Coronary artery (tissue), 2 donors: ENCODE measurements at places on chromosomes 5 and 9.
A peak's percentile ranks its signal among the peaks of the same experiment; 100 is the strongest.

DNA sequence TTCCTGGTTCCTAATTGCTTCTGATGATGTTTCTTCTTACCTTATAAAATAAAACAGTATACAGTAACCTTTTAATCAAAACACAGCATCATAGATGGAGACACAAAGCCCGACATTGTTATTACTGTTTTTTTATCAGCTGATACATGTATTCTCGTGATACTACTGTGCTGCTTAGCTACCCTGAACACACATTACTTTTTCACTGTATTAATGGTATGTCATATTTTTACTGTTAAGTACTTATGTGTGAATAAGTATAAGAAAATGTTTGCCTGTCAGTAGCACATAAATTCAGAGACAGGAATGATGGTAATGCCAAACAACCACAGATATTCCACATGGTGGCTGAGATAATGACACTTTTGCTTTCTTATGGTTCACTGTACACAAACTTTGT lies 68.7 kb downstream of the RAB24 start:
- no peak for DNase-seq

GRCh38 chr9:100540327-100540726 lies 37.6 kb upstream of the CAVIN4 start:
- DNase-seq: no peak

- DNase-seq: no peak
These were observed 161.5 kb downstream of the FBN2 start for GRCh38 chr5:128376577-128376976.

DNA sequence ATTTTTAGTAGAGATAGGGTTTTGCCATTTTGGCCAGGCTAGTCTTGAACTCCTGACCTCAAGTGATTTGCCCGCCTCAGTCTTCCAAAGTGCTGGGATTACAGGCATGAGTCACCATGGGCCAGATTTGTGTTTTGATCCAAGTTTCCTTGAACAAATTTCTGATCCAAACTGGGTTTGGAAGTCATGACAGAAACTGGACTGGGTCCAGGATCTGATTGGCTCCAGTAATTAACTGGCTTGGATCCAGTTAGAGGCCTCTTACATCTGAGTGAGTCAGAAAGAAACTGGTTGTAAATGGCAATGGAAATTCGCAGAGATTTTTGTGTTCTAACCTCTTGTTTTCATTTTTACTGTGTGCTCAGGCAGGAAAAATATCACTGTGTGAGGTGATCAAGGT lies 141.6 kb downstream of the SLC25A46 start:
- no peak for DNase-seq

DNA sequence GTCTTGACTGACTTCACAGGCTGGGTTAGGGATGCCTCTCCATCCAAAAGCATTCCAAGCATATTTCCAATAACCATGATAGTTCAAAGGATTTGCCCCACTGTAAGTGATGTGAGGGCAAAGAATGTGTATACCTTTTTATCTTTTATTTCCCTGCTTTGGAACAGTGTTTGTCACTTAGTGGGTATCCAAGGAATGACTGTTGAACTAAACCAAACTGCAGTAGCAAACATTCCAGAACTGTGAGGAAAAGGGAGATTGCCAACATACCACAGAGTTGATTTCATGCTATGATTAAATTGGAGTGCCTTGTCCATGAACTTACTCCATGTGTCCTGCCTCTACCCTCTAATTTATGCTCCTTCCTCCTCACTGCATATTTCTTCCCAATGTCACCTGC lies 400.0 kb downstream of the KIAA0825 start:
- DNase-seq: no peak

DNA sequence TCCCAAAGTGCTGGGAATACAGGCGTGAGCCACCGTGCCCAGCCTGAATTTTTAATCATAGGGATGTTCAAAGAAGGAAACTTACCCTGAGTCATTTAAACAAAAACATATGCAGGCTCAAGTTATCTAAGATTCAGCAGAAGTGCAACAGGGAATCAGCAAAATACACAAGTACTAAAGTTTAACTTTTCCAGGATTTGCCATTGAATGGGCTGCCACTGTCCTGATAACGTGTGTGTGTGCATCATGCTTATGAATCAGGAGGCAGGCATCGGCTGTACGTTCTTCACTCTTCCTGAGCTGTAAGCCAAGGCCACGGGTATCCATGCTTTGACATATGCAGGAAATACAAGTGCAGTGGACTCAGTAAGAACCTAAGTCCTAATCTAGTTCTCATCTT lies 48.8 kb upstream of the FST start:
- DNase-seq: no peak

DNA sequence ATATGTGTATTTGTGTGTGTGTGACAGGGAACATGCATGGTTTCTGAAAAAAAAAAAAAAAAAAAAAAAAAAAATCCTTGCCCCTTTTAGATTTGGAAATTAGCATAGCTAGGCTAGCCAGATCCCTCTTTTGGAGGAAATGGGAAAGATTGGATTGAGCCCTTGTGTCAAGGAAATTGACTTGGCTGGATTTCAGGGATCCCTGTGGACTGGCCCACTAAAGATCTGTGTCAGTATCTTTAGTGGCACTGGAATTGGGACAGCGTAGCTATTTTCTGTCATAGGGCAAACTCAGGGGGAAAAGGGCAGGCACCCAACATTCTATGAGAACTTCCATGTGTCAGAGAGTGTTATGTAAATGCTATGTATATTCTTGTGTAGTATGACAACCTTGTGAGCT lies 35.4 kb downstream of the SH3GL2 start:
- no peak for DNase-seq

DNA sequence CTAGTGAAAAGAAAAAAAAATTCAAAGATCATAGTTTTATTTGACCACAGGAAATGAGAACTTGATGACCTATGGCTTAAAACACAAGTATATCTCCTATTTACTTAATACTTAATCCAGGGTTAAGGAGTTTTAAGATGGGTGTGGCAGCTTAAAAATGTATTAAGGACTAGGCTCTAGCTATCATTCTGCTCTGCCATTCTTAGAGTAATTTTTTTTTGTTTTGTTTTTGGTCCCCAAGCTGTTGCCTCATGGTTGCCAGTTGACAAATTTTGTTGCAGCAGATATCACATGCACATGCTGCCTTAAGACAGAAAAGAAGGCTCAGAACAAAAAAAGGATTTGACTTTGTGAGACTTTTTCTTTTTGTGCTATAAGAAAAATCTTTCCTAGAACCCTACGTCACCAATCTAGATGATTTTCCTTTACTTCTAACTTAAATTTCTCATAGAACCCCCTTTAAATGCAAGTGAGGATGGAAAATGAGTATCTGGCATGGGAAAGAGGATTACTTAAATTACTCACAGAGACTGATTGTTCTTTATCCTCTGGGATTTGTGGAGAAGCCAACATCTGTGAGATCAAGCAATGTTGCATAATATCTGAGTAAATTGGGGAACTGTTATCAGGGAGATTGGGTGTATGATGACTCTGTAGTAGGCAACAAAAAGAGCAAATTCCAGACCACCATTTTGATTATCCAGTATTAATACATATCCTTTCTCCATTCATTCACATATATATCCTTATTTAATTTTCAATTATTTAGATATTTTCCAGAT lies 364.7 kb upstream of the CD180 start:
- no peak for DNase-seq

GRCh38 chr9:88936668-88937067 lies 54.6 kb upstream of the S1PR3 start:
- DNase-seq: no peak

DNA sequence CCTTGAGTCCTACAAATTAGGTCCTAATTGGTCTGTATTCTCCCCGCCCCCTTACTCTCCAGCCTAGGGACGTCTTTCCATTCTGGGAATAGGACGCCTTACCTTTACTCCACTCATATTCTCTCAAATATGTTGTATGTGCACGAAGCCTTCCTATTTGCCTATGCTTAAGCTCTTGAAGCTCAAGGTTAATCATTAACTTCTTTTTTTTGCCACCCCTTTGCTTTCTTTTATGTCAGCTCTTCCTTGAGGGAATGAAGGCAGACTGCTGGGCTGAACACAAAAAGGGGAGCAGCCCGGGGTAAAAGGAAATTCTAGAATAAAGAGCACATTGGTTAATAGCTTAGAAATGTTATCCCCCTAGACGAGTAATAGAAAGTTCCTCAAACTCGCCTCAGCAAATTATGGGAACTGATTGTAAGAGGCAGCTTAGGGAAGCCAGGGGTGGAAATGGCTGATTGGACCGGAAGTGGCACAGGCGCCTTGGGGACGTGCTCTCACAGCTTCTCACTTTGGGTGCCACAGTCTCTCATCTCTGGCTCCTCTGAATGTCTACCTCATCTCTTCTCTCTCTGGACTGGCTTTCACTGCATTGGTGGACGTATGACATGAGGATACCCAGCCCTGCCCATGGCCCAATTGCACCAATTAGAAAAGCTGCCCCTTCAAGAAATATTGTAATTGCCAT lies 122.3 kb upstream of the IL12B start:
- no peak for DNase-seq

DNA sequence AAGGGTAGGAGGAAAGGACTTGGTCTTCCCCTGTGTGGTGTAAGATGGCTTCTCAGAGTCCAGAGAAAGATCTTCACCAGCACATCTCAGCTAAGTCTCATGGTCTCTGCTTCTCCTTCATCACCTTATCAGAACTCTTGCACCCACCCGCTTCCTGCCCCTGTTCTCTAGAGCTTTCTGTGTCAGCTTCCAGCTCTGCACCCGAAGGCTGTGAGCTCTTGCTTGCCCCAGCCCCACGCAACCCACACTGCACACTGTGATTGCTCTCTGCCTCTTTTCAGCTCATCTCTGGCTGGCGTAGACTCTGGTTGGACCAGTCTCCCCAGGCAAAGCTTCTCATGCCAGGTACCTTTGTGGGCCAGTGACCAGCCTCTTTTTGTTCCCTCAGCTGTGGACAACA lies 93.2 kb upstream of the RAPGEF1 start:
- no peak for DNase-seq

DNA sequence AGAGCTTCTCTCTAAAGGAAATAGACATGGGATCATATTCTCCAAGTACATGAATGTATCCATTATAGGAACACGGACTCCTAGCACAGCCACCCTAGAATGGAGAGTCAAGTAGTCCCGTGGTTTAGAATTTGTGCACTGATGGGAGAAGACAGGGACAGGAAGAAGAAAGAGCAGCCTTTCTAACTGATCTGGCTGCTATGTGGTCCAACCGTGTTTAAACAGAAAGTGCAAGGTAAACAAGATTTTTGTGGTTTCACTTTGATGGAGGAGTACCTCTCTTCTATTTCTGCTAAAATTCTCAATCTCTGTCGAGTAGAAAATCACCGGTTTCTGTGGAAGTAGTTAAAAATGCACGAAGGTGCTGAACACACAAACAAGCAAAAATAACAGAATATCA lies 171.3 kb downstream of the ST8SIA4 start:
- no peak for DNase-seq

DNA sequence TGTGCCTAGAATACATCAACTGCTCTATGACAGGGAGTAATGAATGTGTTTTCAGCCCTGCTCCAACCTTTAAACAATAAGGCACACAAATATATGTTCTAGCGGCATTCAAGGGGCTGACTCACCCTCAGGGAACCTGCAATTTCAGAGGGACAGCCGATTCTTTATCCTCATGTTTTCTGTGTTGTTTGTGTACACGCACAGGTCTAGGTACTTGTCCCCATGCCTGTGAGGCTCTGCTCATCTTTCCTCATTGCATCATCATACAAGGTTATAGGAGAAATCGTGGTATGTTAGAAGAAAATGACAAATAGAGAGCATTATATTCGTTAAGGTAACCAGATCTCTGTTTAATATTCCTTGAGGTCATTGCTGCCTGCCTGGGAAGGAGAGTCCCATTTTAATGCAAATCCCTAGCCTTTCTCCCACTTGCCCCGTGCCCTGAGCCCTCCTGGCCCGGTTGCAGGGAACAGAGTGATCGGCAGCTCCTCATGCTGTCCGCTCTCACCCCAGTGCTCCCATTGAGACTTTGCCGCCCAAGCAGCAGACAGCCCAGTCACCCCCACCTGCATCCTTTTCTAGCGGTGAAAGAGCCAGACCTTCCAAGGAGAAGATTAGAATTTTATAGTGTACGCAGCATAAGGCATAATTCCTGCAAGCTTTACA lies 14.6 kb downstream of the MAP1B start:
- no peak for DNase-seq

DNA sequence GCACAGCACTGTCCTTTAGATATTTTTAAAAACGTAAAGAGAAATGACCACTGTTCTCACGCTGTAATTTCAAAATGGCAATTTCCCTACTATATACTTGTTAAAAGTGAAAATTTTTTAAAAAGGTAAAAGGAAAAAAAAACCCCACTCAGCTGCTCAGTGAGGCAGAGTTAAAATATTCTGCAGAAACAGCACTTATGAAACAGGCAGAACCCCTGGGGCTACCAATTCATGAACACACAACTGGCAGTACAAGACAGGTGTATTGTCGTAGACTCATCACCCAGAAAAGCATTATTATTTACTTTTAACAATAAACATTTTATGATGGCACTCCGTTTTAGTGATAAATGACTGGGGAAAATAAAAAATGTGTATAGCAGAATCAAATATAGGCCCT lies 1.5 kb upstream of the RASGRF2 start:
- DNase-seq: no peak

DNA sequence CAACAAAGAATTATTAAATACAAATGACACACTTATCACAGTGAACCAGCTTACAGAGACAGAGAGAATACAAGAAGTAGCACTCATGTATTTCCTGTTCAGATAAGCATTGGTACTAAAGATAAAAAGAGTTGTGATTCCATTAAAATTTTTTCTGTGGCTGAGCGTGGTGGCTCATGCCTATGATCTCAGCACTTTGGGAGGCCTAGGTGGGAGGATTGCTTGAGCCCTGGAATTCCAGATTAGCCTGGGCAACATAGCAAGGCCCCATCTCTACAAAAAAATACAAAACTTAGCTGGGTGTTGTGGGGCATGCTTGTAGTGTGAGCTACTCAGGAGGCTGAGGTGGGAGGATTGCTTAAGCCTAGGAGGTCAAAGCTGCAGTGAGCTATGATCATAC lies 32.9 kb downstream of the FCHO2 start:
- DNase-seq: no peak

GRCh38 chr9:7760014-7760415 lies 39.6 kb downstream of the DMAC1 start:
- peak; percentile 70 for DNase-seq

GRCh38 chr5:127898551-127899213 lies 184.9 kb upstream of the SLC12A2 start:
- no peak for DNase-seq

- no peak for DNase-seq
These were observed 32.2 kb downstream of the STXBP1 start for GRCh38 chr9:127644146-127644827.

- DNase-seq: no peak
These were observed 84.5 kb upstream of the CER1 start for GRCh38 chr9:14806941-14807520.

DNA sequence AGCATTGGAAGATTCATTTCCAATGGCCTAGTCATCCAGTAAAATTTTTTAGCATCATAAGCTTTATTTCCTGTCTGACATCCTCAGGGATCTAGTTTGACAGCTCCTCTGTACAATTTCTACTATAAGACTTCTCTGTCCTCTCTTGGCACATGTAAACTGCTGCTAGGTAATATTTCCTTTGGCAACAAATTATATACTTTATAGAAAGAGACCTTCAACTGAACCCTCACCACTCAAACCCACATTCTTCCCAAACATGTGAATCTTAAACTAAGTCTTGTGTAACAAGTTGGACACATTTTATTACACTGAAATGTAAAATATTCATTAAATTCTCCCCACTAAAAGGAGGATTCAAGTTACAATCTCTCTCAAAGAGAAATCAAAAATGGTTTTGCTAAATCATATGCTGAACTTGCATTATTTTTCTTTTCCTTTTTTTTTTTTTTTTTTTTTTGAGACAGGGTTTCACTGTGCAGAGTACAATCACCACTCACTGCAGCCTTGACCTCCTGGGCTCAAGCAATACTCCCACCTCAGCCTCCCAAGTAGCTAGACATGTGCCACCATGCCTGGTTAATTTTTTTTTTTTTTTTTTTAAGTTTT lies 36.9 kb downstream of the SCAI start:
- no peak for DNase-seq
